ENCODE measurements at places on chromosomes 1 and 21.
A peak's percentile ranks its signal among the peaks of the same experiment; 100 is the strongest.

DNA sequence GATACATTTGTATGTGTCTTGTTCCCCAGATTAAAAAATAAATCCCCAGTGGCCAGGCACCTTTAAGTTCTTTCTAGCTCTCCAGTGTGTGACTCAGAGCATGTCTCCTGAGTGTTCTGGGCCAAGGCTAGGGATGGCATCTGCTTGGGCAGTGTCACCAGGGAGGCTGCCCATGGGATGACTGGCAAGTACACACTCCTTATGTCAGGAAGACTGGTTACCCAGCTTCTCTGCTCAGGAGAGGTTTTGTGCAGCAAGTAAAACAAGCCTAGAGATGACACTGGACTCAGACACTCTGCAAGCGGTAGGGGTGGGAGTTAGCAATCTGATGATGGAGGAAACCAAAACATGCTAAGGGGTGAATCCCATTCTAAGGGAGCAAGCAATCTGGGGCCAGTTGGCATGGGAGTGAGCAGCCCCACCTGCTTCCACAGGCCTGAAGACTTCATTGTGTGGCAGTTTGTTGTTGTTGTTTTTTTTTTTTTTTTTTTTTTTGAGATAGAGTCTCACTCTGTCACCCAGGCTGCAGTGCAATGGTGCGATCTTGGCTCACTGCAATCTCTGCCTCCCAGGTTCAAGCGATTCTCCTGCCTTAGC, 137.1 kb downstream of the EDEM3 start:
- no peak for DNase-seq

DNA sequence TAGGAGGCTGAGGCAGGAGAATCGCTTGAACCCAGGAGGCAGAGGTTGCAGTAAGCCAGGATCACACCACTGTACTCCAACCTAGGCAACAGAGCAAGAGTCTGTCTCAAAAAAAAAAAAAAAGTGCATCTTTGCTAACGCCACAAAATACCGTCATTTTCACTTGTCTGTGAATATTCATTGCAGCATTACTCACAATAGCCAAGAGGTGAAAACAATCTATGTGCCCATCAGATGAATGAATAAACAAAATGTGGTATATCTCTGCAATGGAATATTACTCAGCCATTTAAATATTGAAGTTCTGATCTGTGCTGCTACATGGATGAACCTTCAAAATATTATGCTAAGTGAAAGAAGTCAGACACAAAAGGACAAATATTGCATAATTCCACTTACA, 7.9 kb upstream of the TIAM1 start:
- DNase-seq, result no peak

- peak; percentile 38 for DNase-seq
These were observed 2.7 kb downstream of the FAM110D start for GRCh38 chr1:26161415-26162219.

GRCh38 chr1:184823080-184823479, 68.4 kb upstream of the EDEM3 start:
- peak; percentile 85 for DNase-seq

DNA sequence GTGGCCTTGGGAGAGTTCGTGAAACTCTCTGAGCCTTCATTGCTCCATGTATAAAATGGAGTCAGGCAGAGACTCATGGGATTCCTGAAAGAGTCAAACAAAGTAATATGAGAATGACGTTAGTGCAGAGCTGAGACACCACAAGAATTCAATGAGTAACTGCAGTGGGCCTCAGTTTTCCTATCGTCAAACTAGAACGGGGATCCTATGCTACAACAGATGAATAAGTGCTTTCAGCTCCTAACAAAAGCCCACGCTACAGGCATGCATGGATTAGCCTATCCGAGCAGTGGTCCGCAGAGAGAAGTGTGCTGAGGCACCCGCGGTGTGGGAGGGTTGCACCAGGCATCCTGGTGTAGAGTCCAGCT, 124.7 kb downstream of the SYF2 start:
- no peak for DNase-seq

DNA sequence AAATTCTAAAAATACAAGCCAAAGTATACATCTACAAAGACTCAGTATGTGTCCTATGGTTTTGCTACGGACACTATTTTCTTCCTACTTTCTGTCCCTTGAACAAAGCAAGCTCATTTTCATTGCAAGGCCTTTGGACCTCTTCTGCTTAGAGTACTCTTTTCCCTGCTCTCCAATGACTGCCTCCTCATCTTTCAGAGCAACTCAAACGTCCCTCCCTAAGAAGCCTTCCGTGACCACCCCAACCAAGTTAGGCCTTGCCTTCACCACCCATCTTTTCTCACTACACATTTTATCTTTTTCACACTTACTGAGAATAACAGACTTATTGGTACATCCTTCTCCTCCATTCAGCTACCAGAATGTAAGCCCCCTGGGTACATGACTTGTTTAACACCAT, 39.9 kb downstream of the ENAH start:
- no peak for DNase-seq

GRCh38 chr1:198630863-198631262, 8.0 kb upstream of the PTPRC start:
- DNase-seq, result no peak

DNA sequence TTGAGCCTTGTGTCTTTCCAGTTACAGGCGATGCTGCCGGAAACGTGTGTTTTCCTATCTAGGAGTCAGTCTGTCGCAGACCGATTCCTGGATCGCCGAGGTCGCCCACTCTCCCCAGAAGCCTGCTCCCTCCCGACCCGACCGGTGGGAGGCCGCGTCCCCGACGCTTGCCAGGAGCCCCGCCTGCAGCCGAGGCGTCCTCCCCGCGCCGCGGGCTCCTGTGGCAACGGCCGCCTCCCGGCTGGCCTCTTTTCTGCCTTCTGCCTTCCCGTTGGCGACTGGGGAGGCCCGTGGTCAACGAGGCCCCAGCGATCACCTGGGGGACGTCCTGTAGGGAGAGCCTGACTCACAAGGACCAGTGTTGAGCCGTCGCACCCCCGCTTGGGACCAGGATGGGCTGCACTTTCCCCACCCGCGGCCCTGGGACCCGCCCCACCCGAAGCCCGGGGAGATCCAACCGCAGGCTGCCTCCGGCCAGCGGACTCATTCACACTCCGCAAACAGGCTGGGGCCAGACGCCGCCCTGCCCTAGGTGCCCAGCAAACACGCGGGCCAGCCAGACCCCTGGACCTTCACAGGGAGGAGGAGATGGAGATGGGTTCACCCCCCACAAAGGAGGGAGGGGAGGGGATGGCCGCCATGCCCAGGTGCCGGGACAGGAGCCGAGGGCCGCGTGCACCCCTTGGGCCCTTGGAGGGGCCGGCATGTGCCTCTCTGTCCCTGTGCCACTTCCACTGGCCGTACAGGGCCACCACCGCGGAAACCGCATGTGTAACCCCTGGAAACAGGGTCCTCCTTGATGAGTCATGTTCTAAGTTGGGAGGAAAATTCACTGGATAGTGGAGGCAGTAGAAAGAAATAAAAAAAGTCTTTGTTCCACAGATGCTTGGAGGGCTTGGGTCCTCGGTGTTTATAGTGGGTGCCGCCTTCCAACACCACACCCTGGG, 7.2 kb upstream of the COL6A1 start:
- peak; percentile 74 for DNase-seq

DNA sequence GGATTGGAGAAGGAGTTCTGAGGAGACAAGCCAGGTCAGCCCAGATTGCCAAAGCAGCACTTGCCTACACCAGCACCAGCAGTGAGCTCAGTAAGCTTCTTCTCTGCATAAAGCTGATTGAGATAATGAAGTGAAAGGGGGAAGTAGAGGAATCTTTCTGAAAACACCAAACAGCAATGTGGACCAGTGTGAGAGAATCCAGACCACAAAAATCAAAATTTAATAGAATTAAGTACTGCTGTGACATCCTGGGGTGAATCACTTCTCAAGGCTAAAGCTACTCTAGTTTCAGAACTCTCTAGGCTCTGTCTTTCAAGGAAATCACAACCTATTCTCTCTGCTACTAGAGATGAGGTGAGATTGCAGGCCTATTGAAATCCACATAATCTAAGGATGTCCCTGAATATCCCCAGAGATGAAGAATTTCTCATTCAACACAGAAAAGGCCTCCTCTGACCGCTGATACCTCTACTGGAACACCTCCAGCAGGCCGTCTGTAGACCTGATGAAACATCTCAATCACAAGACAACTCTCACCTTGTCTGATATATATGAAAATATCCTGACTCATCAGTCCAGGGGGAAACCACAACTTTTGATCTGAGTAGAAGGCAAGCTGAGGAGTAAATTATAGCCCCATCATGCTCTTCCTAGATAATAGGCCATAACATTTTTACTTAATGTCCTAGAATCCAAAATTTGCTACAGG, at the start of gene FCRL4:
FCRL4 (minus strand) TSS at position 127 of the 709 bp plus-strand sequence. CDS start 141 bp downstream, outside the sequence.
- no peak for DNase-seq

DNA sequence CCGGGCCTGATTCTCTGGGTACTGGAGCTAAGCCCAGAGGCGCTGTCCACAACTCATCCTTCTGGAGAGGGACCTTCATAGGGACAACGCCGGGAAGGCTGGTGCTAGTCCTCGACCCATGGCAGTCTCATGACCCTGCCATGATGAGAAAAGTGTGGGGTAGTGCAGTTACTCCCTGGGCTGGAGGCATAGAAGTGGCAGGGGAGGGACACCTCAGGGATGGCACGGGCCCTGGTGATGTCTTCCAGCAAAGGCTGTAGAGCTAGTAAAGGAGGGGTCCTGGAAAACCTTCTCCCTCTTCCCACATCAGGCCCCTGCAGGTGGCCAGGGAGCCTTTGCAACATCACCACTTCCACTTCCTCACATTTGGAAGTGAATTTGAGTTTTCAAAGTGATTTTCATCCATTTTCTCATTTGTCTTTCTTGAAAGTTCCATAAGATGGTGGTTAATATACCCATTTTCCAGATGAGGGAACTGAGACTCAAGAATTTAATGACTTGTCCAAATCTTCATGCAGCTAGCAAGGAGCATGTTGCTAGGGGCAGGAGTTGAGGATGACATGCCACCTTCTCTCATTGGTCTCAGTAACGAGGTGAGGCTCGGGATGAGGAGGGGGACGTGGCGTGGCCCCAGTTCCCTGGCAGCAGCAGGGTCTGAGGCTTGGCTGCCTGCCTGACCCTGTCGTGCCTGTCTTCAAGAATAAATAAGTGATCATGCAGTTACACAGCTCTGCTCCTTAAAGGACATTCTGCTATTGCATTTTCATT, 3.3 kb upstream of the GOLT1A start:
- DNase-seq, result no peak

DNA sequence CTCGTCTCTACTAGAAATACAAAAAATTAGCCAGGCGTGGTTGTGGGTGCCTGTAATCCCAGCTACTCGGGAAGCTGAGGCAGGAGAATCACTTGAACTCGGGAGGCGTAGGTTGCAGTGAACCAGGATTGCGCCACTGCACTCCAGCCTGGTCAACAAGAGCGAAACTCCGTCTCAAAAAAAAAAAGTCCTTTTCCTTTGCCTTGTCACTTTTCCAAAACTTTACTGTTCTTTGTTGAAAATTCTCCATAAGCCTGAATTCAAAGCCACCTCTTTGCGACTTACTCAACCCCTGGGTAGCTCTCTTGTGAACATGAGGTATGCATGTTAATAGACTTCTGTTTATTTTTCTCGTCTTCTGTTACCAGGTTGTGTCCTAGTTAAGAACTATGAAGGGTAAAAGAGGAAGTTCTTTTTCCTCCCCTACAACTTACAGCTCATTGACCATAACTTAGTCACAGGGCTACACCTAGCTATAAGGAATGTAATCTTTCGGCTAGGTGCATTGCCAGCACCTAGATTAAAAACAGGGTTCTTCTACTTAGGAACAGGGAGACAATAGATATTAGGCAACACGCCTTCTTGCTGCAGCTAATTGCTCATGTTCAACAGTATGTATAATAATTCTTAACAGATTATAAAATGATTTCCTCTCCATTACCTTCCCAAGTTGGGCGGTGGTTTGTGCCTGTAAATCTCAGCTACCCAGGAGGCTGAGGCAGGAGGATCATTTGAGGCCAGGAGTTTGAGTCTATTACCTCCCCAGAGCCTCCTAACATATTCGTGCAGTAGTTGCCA, 40.9 kb downstream of the PTAFR start:
- no peak for DNase-seq

DNA sequence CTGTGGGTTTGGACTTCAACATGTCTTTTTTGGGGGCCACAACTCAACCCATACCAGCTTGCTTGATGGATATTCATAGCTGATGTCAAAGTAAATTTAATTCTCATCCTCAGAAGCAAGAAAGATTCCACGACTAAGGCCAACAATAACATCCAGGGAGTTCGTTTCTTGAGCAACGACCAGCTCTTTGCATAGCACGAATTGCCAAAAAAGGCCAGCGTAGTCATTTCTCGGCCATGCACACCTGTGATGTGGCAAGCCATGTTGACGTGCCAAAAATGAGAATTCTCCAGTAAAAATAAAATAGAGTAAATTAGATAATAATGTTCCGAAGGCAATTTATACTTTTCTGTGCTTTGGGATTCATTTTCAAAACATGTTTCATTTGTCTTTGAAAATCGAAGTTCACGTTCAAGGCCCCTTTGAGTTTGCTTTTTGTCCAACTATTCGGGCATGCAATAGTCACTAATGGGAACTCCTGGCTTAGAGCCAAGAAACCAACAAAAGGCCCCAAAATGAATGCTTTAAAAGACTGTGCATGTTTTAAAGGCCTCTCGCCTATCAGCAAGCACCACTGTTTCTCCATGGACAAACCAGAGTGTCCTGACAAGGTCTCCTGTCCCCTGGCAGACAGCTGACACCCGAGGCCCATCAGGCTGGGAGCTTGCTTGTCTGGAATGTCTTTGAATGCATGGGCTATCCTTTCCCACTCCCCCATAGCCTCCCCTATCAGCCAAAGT, 14.4 kb upstream of the IGSF5 start:
- DNase-seq, result no peak

GRCh38 chr1:26121854-26122773, 10.5 kb downstream of the PDIK1L start:
- peak; percentile 5 for DNase-seq

- peak; percentile 46 for DNase-seq
These were observed 12.8 kb downstream of the DYNLT5 start for GRCh38 chr1:66764994-66765578.

- DNase-seq, result no peak
These were observed 81.0 kb upstream of the IVNS1ABP start for GRCh38 chr1:185398022-185398421.

GRCh38 chr1:1307923-1308755, at the start of the genes ACAP3 and PUSL1:
Gene ACAP3 (minus strand): TSS chr1:1307930. CDS start chr1:1307815, 115 bp downstream.
Gene PUSL1 (plus strand): TSS chr1:1308597. CDS start chr1:1308644, 47 bp downstream.
- DNase-seq, result peak; percentile 94

GRCh38 chr1:202085682-202086373, 36.9 kb upstream of the GPR37L1 start:
- peak; percentile 85 for DNase-seq

- DNase-seq, result no peak
These were observed 2.7 kb upstream of the DMAP1 start for GRCh38 chr1:44210595-44210994.

DNA sequence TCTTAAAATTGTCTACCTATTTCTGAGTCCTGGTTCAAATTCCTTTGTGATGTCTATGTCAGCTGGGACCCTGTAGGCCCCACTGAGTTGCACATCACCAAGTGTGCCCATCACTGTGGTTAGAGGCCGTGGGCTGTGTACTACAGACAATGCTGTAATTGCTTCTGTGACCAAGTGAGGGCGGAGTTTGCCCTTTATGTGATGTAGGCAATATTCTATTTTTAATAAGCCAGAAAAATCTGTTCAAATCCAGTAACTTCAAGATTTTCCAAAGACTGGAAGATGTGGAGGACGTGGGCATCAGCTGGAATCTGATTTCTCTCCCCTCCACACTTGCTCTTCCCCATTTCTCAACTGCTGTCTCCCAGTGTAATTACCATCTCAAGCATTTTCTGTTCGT, 215.4 kb downstream of the PBX1 start:
- no peak for DNase-seq

Data from umbilical cord (tissue), 2 donors.